ENCODE measurements at places on chromosomes 6 and 20. TPM values are rescaled to one million over a fixed set of nuclear protein-coding genes. Genes with fewer than 3 reads are reported as not detected.

The ZNF512B gene
- 1.5 TPM for polyA plus RNA-seq

The C20orf144 gene
- polyA plus RNA-seq: 0.41 TPM

DNA sequence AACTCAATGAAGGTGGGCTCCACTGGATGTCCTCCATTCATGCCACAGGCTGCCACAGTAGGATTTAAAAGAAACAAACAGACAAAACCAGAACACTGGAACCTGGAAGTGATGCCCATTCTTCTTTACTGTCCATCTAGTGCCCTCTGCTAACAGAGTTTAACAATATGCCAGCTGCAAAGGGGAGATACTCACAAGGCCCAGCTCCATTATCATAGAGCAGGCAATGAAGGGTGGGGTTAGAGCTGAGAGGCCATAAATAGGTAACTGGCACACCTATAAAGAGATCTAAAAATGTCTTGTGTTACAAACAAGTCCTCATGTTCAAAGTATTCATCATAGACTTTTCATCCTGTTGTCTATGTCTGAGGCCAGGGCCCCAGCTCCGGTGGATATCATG, 75.6 kb downstream of the SOD2 start:
- DNase-seq: no peak

The PLN gene
- polyA plus RNA-seq: 0.49 TPM

GRCh38 chr6:13810688-13811446, 3.5 kb downstream of the MCUR1 start:
- peak; percentile 51 for DNase-seq

- DNase-seq: no peak
These were observed 1.0 kb upstream of the STMND1 start for GRCh38 chr6:17100806-17101205.

The OPN5 gene
- polyA plus RNA-seq: not detected

The PHF20 gene
- 37.4 TPM for polyA plus RNA-seq

GRCh38 chr20:3784863-3785239, 1.7 kb downstream of the CENPB start:
- no peak for DNase-seq

- DNase-seq: no peak
These were observed 428.1 kb upstream of the KHDRBS2 start for GRCh38 chr6:62714112-62714511.

DNA sequence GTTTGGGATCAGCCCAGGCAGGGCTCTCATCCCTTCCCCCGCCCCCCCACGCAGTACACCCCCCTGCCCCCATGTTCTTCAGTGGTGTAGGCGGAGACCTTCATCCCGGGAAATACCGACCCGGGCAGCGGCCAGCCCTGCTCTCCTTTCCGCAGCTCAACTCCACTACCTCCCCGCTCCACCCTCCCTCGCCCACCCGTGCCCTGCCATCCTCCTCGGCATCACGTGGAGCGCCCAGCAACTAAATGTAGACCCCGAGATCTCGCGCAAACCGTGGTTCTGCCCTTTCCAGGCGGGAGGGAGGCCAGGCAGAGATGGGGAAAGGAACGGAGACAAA, 1932.2 kb upstream of the DEFB115 start:
- no peak for DNase-seq

The DPM1 gene
- 122 TPM for polyA plus RNA-seq

The IPCEF1 gene
- not detected for polyA plus RNA-seq

- peak; percentile 68 for DNase-seq
These were observed 484.0 kb upstream of the SOX4 start for GRCh38 chr6:21109391-21110178.

GRCh38 chr20:49766979-49767521, 45.6 kb upstream of the SLC9A8 start:
- no peak for DNase-seq

The CASS4 gene
- polyA plus RNA-seq: 10.4 TPM

GRCh38 chr6:139533573-139534471, 159.4 kb upstream of the CITED2 start:
- DNase-seq: peak; percentile 76

DNA sequence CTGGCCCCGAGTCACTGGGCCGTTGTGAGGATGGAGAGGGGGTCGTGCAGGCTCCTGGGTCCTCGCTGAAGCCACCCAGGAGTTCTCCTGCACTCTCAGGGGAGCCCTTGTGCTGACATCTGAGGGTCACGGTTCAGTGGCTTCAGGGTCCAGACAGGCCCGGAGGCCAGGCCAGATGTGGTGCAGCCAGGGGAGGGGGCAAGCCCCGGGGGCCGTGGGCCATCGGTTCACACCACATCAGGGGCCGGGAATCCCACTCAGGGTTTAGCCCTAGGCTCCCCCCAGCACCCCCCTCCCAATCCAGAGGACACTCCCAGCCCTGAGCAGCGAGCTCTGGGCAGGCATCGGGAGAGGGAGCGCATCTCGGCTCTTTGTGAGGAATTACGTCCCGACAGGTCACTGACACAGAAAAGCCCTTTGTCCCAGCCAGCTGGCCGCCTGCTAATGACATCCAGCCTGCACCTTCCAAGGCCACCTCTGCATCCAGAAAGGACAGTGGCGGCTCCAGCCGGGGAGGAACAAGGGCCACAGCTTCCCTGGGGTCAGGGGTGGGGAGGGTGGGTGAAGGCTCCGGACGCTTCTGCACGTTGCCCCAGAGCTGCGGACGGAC, 6.4 kb upstream of the CHRNA4 start:
- no peak for DNase-seq

DNA sequence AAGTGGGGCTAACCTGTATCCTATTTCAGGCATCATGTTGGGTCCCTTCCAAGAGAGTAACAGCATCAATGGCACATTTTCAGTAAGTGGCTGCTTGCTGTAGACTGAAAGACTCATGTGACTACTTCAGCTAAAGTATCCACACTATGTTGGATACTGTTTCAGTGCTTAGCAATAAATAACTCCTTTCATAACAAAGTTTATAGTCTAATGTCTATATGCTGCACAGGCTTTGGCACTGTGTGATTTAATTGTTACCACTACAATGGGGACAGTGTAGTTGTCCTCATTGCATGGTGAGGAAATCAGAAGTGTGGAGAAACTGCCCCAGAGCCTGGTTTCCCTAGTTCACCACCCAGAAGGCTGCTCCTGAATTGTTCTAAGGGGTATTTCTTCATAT, 318.0 kb upstream of the PTCHD4 start:
- DNase-seq: no peak

- no peak for DNase-seq
These were observed 275.8 kb upstream of the RUNX2 start for GRCh38 chr6:45052325-45052724.

- DNase-seq: peak; percentile 13
These were observed 14.5 kb upstream of the TFB1M start for GRCh38 chr6:155328539-155329459.

The ENPP3 gene
- not detected for polyA plus RNA-seq

GRCh38 chr6:85920782-85921181, 278.1 kb upstream of the SYNCRIP start:
- DNase-seq: no peak

GRCh38 chr6:6701864-6702263, 113.3 kb downstream of the LY86 start:
- DNase-seq: peak; percentile 49

DNA sequence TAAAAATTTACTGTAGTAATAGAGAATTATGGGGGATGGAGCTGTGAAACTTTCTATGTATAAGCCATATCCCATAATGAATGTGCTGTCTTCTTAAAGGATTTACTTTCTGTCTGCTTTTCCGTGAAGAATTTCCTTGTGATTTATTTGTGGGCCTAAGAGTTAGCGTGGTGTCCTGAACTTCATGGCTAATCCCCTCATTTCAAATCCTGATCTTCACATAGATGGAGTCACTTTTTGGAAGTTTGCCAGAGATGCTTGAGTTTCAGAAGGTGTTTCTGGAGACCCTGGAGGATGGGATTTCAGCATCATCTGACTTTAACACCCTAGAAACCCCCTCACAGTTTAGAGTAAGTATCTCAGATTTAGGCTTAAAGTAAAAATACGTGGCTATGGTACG, 19.4 kb upstream of the CLDN20 start:
- DNase-seq: no peak

The NR2E1 gene
- not detected for polyA plus RNA-seq

The B3GALT4 gene
- 2.4 TPM for polyA plus RNA-seq

- DNase-seq: no peak
These were observed 10.0 kb upstream of the MOXD1 start for GRCh38 chr6:132411296-132411695.

- no peak for DNase-seq
These were observed 11.1 kb downstream of the CBFA2T2 start for GRCh38 chr20:33501000-33501399.

DNA sequence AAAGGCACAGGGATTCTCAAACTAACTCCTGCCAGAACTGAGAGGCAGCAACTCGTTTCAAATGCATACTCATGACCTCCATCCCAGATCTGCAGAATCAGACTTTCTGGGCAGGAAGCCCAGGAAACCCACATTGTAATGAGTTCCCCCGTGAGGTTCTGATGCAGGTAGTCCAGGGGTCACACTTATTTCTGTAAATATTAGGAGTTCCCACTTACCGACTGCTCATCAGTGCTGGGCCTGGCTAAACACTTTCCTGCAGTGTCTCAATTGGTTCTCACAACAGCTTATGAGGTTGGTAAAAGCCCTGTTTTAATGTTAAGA, 11.6 kb downstream of the DUSP15 start:
- no peak for DNase-seq

- peak; percentile 82 for DNase-seq
These were observed 182.4 kb upstream of the MCHR2 start for GRCh38 chr6:100176311-100176950.

GRCh38 chr20:14744723-14745122, 407.3 kb upstream of the FLRT3 start:
- no peak for DNase-seq

DNA sequence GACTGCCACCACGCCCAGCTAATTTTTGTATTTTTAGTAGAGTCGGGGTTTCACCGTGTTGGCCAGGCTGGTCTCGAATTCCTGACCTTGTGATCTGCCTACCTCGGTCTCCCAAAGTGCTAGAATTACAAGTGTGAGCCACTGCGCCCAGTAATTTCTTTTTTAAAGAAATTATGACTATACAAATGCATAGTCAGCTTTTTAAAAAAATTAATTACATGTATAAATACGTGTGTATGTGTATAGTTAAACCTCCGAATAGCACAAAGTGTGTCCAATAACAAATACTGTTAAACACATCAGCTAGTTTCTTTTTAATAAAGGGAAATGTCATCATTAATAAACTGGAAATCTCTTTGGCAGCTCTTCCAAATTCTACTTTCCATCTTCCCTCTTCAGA, 135.5 kb upstream of the SALL4 start:
- no peak for DNase-seq

The RBM24 gene
- 3.5 TPM for polyA plus RNA-seq
